ENCODE measurements at places on chromosomes 3 and 15.

DNA sequence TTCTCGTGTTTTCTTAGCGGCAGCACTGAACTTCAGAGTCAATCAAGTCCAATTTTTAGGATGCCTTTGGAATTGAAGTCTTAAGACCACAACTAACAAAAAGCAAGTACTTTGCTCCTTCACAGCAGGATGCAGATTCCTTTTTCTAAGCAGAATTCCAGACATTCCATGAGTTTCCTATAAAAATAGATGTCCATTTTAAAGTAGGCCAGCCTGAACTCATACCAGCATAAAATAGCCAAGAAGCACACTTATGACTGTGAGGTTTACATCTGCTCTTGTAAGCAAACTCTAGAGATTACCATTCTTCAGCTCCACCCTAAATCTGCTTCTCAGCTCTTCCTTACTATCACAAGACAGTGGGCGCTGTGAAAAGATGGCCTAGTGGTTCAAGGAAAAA is 85.8 kb downstream of the THBS1 start:
- no peak for DNase-seq

DNA sequence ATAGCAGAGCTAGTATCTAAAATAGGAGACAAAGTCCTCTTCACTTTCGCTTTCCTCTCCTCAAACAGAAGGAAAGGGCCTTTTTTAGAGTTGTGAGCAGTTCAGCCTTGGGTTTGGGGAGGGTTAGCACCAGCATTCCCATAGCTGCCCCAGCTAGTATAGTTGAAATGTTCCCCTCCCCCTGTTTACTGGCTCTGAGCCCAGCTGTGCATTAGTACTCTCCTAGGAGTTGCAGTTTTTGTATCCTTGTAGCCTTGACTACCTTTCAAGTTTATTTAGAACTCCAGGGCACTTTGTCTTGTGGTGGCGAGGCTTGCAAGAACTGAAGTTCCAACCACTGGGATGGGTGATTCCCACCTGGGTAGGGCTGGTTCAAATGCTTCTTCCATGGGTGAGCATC is 245.1 kb upstream of the NAALADL2 start:
- peak; percentile 7 for DNase-seq

DNA sequence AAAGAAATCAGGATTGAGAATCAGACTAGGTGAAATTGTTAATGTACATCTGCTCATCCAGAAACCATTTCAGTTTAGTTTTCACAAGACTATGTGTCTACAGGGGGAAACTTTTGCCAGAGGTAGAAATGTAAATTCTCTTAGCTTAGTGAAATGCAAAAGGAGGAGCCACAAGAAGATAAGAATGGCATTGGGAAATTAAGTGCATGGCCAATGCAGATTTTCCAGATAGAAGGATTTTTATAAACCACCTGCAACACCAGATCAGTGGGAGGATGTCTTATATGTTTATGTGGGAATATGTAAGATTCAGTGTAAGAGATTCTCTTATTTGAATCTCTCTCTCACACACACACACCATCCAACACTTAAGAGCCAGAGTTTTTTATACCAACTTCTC is 67.2 kb downstream of the HMG20A start:
- DNase-seq: no peak

GRCh38 chr3:126938520-126939337 is 44.2 kb upstream of the PLXNA1 start:
- DNase-seq: no peak

DNA sequence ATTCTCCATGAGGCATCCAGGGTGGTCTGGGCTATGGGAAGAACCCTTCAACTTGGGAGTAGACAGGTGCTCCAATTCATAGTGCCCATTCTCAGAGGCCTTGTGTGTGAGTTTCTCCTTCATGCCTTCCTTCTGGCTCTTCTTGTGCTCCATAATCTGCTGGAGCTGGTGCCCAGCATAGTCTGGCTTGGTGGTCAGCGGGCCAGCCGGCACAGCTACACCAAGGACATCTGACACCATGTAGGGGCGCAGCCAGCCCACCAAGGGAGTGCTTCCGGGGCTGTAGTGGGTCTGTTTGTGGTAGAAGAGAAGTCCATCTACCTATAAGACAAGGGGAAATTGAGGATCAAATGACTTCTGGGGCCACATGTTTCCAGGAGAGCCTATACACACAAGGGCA is 19.2 kb upstream of the PTPN9 start:
- DNase-seq: no peak

- no peak for DNase-seq
These were observed 36.2 kb upstream of the ATOSA start for GRCh38 chr15:52715411-52715810.

All from NCI-H1092 (cell line).